Anterior cingulate cortex (tissue), 58 donors: ENCODE measurements at places on chromosomes 2 and 18.

DNA sequence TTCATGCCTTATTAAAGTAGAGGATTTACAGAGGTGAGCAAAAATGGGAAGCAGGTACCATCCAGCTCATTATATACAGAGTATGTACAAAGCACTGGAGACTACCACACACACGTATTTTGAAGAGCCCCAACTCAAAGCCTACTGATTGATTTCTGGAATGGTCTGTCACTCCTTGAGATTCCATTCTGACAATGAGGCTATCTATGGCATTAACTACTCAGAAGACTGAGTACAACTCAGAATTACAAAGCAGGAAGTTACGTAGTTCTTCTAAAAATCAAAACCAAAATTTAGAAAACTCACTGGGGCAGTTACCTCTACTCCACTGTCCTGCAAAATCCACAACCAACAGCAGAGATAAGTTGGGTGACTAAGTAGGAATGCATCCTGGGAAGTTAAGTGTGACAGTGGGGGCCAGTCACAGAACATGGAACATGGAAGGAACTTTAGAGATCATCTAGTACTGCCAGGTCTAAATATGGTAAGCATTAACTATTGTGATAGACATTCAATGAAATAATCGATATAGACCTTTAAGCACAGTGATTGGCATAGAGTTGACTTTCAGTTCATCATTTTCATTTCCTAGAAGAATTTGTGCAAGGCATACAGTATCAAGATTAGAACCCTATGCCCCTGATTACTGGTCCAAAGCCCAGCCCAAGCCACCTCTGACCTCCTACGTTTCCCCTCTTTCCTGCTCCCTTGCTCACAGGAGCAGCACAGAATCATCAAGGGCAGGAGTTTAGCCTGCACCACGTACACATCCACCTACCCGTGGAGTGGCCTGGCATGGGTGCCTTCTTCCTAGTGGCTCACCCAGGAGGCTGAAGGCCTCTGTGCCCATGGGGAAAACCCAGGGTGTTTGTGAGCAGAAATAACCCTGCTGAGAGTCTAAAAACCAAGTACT, 80.1 kb upstream of the FOSL2 start:
- DNase-seq, result no peak

- no peak for DNase-seq
Measured at GRCh38 chr2:21947046-21947445, 823.3 kb downstream of the TDRD15 start.

DNA sequence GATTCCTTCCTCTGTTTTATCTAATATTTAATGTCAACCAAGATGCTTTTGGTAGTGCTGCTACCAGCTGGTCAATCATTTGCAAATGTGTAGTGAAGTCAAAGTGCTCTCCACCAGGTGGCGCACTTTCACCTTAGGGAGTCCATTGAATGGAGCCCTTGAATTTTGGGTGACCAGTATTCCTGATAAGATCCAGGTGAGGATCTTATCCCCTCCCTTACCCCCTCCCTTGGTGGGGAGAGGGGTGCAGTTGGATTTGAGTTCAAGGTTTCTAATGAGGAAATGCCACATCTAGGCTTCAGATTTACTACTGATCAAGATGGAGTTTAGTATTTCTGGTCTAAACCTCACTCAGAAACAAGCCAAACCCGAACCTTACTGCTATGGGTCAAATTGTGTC, 12.0 kb upstream of the E2F6 start:
- peak; percentile 71 for DNase-seq

DNA sequence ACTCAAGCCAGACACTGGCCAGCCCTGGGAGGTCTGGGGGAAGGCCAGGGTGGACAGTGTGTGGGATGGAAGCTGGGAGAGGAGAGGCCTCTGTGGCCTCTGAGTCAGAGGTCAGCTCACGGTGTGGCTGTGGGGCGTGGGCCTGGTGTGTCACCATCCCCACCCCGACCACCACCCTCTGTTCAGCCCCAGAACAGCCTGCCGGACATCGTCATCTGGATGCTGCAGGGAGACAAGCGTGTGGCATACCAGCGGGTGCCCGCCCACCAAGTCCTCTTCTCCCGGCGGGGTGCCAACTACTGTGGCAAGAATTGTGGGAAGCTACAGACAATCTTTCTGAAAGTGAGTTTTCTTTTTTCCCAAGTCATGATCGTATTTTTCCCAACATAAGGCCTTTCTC, 110.5 kb downstream of the DYSF start:
- DNase-seq, result peak; percentile 23

- DNase-seq, result no peak
Measured at GRCh38 chr2:157898591-157898996, 22.5 kb upstream of the ACVR1 start.

DNA sequence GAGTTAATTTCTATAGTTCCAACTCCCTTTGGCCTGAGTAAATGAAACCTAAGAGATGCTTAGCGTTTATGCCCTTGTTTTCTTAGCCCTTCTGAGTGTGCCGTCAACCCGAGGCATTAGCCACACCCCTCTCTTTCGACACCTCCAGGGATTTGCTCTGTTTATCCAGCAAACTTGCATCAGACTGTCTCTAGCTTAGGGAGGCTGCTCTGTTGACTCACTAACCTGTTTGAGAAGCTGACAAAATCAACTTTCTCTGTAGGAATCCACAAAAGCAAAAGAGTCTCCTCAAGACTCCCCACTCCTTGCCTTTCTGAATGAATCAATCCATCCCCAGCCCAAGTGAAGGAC, 317.6 kb downstream of the TNS1 start:
- no peak for DNase-seq

DNA sequence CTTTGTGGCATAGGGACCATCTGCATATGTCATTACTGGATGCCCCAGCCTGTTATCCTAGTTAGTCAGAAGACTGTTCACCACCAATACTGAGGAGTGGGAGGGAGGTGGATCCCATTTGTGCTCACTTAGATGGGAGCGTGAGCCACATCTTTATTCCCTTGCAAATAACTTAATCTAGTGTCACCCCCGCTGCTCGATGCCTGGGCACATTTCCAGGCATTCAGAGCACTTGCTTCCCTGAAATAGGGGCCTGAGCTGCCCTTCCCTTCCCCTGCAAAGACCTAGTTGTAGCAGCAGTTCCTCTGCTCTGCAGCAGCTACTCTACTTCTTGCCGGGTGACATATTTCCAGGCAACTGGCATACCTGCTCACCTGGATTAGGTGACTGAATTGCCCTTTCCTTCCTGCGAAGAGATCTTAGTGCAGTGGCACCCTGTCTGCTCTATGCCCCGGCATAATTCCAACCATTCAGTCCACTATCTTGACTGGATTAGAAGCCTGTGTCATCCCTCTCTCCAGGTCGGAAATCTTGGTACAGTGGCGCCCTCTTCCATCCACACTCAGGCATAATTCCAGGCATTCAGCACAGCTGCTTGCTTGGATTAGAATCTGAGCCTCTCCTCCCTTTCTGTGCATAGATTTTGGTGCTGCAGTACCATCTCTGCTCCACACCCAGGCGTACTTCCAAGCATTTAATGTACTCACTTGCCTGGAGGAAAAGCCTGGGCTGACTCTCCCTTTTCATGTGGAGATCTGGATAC, 1389.1 kb upstream of the TMEFF2 start:
- no peak for DNase-seq

DNA sequence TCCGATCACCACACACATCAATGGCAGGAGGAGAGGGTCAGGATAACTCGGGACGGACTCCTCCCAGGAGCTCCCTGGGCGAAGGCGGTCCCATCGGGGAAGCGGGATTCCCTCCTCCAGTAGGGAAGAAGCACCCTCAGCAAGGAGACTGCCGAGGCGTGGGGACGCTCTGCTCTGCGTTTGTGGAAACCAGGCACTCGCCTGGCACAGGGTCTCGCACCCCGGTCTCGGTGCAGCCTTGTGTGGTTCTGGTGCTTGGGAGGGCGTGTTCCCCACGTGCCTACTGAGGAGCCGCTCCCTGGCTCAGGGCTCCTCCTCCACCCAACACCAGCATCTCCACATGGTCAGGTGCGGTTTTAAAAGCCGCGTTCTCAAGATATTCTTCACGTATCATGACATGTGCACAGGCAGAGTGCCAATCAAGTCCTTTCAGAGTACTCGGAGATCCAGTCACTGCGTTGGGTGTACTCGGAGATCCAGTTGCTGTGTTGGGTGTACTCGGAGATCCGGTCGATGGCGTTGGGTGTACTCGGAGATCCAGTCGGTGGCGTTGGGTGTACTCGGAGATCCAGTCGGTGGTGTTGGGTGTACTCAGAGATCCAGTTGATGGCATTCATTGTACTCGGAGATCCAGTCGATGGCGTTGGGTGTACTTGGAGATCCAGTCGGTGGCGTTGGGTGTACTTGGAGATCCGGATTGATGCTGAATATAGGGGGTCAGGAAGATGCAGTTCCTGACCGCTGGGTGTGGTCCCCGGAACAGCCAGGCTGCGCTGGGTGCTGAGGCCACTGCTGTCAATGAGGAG, 117.5 kb downstream of the RTP5 start:
- no peak for DNase-seq
